Cardiac fibroblast (primary cell): ENCODE measurements at places on chromosomes 2 and 18.

DNA sequence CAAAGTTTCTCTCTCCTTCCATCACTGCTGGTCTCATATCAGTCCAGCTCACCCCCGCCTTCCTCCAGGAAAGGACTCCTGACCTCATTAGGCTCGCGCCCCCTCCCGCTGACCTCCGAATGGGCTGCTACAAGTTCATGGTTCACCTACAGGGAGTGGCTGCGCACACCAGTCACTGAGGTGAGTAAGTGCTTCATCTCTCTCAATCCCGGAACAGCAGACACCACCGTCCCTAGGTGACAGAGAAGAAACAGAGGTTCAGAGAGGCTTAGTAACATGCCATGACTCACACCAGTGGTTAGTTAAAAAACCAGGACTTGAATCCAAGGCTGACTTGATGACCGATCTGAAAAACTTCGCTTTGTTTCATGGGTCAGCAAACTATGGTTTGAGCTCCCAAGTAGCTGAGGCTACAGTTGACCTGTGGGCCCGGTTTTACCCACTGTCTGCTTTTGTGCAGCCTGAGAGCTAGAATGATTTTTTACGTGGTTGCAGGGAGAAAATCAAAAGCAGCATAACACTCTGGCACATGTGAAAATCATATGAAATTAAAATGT is 42.0 kb downstream of the ZFP36L2 start:
- peak; percentile 22 for DNase-seq

DNA sequence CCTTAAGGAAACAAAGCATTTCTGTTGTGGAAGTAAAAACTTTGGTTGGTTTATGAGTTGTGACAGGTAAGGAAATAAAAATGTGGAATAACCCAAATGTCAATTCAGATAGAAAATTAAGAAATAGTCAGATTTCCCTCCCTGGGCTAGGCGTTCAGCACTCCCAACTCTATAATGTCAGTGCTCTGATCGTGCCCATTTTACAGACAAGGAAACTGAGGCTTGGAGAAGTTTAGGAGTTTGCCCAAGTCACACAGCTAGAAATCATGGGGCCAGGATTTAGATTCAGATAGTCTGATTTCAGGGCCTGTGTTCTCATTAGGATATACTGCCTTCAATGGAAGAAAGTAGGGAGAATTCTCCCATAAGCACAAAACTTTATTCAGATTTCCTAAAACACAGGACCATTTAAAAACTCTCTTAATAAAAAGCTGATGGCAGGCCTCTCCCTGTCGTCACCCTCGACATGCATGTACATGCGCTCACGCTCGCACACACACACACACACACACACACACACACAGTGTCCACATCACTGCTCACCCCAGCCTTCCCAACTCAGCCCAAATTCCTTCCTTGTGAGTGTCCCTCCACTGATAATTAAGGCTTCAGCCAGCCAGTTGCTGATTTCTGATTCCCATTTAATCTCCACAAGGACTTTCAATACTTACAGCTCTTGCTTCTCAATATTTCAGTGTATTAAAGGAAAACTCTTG is 49.1 kb upstream of the SLC14A2 start:
- DNase-seq = peak; percentile 92

DNA sequence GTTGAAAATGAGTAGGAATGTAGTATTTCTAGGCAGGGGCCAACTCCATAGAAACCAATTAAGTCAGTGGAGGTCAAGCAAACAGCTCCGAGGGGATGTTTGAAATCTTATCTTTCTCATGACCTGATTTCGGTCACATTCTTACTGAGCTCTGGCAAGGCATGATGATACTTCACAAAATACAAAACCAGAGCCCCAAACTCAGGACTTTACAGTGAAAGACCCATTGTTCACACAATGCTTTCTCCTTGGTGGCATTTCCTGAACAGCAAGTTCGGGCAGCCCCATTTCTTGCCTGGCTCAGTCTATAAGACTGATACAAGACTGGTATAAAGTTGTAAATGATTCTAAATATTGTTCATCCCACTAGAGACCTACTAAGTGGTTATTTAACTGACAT is 53.3 kb downstream of the LAMA1 start:
- DNase-seq = no peak

DNA sequence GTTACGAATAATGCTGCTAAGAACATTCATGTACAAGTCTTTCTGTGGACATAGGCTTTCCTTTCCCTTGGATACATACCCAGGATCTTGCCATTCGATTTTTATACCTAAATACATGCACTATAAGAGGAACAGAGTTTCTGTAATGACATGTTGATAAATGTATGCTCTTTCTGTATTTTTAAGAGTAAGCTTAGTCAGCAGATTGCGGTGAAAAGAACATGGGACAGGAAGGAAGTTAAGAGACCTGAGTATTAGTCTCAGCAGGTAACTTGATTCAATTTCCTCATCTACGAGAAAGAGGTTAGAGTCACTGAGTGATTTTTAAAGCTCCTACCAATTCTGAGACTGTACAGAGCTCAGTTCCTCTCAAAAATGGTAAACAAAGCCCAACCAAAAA is 2.6 kb upstream of the TLK1 start:
- DNase-seq = no peak

DNA sequence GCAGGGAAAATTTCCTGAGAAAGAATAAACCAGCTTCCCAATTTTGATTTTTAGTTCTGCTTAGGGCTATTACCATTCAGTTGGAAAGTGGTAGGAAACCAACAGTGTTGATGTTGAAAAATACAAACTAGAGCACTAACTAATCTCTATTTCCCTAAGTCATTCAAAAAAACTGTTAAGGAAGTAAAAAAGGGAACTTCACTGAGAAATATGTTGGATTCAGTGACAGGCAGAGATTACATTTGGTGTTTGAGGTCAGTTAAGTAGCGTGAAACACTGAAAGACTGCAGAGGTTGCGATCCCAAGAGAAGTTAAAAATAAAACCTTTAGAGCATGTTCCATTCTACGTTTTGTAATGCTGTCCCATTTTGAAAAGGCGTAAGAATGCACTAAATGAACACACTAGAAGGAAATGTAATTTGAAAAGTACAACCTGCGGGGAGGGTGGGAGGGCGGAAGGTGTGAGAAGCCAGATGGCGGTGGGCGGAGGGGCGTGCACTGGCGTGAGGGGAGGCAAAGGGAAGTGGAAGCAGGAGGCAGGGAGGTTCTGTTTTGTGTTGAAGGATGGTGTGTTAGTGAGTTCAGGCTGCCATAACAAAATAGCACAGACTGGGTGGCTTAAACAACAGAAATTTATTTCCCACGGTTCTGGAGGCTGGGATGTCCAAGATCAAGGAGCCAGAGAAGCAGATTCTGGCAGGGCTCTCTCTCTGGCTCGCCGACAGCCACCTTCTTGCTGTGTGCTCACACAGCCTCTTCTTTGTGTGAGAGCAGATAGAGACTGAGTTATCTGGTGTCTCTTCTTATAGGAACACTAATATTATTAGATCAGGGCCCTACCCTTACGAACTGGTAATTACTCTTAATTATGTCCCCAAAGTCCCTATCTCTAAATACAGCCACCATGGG is 94.3 kb upstream of the KCTD1 start:
- no peak for DNase-seq

DNA sequence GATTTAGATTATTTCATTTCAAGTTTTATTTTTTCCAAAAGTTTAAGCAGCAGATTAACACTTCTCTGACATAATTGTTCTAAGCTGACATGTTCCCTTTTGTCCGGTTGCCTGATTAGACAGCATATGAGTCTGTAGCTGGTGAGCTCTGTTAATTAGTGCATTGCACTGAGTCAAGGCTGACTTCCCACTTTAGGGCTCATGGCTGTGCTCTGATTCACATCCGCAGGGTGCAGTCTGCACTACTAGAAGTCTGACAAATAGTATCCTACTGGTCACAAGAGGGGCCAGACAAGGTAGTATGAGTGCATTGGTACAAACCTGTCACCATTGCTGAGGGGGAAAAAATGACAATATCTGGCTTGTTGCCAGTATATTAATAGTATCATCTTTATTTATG is 443.9 kb upstream of the ZNF804A start:
- DNase-seq = peak; percentile 0

DNA sequence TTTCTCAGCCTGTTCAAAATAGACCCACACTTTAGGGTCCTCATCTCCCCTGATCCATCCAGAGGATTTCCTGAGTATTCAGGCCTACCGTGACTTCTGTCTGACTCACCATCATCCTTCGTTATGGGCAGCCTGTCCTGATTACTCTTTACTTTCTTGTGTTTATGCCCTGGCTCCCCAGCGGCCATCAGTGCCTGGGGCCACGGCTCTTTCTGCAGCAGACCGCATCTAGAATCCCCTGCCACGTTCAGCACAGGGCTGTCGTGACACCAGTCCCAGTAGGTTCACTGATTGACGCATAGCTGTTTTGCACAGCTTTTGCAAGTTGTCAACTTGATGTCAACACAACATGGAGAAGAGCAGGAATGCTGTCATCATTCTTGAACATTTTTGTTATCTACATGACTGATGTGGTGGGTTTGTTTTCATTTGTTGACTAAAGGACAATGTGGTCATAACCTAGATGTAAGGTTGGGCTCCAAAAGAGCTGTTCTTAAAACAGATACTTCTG is 225.6 kb downstream of the HAUS1 start:
- no peak for DNase-seq

GRCh38 chr18:2441544-2441943 is 129.8 kb downstream of the METTL4 start:
- no peak for DNase-seq

DNA sequence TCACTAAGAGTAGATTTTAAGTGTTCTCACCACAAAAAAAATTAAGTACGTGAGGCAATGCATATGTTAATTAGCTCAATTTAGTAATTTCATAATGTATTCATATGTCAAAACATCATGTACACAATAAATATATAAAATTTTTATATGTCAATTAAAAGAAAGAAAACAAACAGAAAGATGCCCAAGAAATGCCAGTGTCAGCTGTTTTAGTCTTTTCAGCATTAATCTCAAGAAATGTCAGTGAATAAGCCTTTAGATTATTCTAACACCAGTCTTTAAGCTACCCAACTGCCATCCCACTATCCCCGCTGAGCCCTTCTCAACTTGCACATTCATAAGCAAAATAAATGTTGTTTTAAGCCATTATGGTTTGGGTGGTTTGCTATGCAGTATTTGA is 76.5 kb downstream of the C1D start:
- no peak for DNase-seq

- no peak for DNase-seq
These were observed 332.4 kb downstream of the IRS1 start for GRCh38 chr2:226467221-226467620.

DNA sequence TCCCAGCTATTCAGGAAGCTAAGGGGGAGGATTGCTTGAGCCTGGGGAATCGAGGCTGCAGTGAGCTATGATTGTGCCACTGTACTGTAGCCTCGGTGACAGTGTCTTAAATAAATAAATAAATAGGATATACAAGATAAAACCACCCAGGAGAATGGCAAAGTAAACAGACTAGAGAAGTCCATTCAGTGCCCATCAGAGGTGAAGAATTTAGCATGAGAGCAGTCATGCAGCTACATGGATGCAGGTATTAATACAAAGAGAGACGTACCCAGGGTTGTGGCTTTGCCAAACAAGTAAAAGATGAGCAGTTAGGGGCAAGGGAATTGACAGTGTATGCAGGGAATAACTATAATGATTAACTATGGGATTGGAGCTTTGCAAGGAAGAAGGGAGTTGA is 8.1 kb downstream of the STPG4 start:
- DNase-seq = no peak

GRCh38 chr2:141271346-141271745 is 859.5 kb downstream of the LRP1B start:
- no peak for DNase-seq

DNA sequence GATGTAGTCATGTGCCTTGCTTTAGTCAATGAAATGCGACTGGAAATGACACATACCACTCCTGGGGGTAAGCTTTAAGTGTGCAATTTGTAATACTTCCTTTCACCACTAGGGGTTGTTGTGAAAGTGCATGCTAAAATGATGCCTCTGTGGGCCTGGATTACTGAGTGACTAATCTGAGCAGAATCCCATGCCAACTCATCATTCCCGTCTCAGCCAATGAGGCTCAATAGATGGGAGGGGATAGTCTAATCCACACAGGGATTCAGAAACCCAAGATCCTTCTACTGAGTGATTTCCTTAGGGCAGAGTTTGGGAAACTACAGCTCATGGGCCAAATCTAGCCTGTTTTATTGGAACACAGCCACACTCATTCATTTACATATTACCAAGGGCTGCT is 54.0 kb downstream of the HRH4 start:
- DNase-seq = peak; percentile 83

GRCh38 chr2:241096979-241097378 is 5.1 kb downstream of the MTERF4 start:
- no peak for DNase-seq

DNA sequence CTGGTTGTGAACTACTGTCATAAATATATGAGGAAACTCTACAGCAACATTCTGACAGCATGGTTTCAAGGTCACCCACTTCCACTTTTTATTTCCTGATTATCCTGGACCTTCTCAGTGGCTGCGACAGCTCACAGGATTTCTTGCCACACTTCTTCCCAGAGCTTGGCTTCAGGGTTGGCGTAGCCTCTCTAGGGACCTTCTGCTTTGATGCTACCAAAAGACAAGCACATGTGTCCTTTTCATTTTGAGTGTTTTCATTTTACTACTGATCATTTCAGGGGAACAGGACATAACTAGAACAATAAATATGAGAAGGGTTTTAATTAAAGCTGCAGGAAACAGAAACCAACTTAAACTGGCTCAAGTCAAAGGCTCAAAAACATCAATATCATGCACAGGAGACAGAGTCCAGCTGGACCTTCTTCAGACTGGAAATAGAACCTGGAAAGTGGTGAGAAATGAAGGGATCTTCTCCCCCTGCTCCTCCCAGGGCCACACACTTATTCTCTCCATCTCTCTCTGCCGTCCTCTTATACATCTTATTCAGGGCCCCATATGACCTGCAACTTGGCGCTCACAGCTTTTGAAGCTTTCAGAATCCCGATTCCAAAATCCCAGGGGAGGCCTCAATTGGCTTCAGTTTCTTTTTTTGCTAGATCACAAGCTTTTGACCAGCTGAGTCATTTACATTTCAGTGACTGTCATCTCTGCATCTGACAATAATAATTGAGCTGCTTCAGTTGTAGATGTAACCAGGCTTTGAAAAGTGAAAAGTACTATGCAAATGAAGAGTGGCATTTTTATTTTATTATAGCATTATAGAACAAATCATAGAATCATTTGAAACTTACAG is 9.7 kb downstream of the VIT start:
- no peak for DNase-seq

DNA sequence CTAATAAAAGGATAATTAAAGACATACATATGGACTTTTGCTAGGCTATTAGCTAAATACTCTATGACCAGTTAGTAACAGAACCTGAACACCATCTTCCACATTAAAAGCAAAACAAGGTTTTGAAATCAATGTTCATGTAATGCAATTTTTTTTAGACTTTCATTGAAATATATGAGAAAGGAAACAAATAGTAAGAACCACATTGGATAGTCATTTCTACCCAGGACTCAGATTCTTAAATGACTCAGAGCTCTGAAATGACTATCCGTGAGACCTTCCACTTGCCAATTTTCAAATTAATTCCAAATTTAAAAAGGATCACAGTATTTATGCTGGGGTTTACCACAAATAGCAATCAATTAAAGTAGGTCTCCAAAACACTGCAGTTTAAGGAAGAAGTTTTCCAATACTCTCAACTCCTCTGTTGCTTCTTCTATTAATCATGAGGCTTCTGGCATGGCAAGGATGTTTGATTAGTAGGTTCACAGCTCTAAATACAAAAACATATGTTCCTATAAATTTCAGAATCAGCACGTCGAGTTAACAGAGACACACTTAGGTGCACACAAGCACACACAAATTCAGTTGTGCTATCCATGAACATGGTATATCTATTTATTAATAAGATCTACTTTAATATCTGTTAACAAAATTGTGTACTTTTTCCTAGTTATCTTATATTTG is 841.0 kb downstream of the RNF144A start:
- DNase-seq = no peak

- DNase-seq = peak; percentile 93
These were observed 756 bp upstream of the OST4 start for GRCh38 chr2:27071990-27072830.
